Natural killer cell treated with Interleukin-12 subunit alpha and Interleukin-12 subunit beta and Interleukin-15 and Interleukin-18, amount 100 ng/mL, for 72 hours (primary cell): ENCODE measurements at places on chromosomes 7 and 10. TPM values are rescaled to one million over a fixed set of nuclear protein-coding genes. Genes with fewer than 3 reads are reported as not detected.

- DNase-seq = no peak
Observed at GRCh38 chr10:3179174-3179573, 6.6 kb upstream of the PITRM1 start.

DNA sequence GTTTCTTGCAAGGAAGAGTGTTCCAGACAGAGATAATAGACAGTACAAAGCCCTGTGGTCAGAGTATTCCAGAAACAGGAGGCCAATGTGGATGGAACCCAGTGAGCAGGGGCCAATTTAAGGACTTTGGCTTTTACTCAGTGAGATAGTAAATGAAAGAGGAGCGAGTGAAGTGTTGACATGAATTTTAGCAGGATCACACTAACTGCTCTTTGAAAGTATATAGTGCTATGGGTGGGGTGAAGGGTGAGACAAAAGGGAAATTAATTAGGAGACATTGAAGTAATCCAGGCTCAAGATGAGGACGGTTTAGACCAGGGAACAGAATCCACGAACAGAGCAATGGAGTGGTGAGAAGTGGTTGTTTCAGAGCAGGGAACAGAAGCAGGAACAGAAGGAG, 62.2 kb upstream of the TES start:
- DNase-seq = no peak

Gene ZCCHC24
- total RNA-seq = 1.3 TPM

Gene OLAH
- total RNA-seq = 0.89 TPM

GRCh38 chr10:12642036-12642435, 292.7 kb downstream of the CAMK1D start:
- no peak for DNase-seq

Gene BMI1
- 38.2 TPM for total RNA-seq

DNA sequence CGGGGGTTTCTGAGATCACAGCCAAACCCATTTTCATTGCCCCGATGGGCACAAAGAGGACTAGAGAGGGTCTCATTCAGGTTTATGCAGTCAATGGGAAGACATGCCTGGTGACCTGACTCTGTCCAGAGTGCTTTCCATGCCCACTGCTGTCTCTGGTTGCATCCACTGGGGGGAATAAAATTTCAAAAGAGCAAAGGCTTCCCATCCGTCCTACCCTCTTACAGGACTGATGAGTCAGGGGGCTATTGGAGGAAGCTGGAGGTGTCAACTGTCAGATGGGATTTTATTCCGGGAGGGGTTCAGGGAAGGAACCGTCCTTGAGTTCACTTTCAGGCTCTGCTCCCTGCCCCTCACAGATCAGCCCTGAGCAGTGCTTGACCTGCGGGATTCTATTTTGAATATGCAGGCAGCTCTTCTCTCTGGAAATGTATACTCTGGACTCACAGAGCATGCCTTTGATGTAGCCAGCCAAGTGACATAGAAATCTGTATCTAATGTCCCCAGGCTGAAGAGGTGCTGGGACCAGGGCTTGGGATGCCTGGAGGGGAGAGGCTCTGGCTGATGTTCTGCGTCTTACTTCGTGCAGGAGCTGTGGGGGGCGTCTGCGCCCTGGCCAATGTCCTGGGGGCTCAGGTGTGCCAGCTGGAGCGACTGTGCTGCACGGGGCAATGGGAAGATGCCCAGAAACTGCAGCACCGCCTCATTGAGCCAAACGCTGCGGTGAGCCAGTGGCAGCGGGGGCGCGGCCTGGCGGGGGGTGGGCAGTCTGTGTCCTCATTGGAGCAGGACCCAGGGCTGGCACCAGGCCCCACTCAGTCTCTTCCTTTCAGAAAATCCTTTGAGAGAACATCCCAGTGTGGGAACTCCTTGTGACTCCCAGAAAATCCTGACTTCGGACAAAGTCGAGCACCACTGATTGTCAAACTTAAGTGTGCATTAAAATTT, 12.0 kb downstream of the C10orf62 start:
- no peak for DNase-seq

GRCh38 chr7:90580051-90580450, 16.1 kb upstream of the CDK14 start:
- DNase-seq = no peak

Gene LBX1
- total RNA-seq = not detected

Gene OR2A1
- total RNA-seq = not detected
